Karpas-422 (cell line): ENCODE measurements at places on chromosomes 6 and 20.

GRCh38 chr6:145137425-145137824 is 597.9 kb downstream of the EPM2A start:
- DNase-seq, result peak; percentile 69

DNA sequence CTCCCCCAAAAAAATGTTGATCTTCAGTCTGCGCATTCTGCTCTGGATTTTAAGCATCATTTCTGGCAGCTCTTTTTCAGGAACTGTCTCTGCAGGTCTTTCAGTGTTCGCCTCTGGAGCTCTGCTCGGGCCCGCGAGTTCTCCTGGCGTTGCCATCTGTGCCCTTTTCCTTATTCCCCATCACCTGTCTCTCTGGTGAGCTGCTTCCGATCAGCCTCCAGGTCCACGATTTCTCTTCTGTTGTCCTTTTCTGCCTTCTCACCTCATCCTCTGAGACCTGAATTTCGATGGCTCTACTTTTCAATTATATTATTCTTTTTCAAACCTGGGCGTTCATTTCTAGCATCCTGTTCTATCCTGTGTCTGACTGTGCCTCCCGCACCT is 590 bp upstream of the MAP1LC3A start:
- DNase-seq, result no peak

GRCh38 chr6:7087491-7087979 is 20.2 kb upstream of the RREB1 start:
- no peak for DNase-seq

DNA sequence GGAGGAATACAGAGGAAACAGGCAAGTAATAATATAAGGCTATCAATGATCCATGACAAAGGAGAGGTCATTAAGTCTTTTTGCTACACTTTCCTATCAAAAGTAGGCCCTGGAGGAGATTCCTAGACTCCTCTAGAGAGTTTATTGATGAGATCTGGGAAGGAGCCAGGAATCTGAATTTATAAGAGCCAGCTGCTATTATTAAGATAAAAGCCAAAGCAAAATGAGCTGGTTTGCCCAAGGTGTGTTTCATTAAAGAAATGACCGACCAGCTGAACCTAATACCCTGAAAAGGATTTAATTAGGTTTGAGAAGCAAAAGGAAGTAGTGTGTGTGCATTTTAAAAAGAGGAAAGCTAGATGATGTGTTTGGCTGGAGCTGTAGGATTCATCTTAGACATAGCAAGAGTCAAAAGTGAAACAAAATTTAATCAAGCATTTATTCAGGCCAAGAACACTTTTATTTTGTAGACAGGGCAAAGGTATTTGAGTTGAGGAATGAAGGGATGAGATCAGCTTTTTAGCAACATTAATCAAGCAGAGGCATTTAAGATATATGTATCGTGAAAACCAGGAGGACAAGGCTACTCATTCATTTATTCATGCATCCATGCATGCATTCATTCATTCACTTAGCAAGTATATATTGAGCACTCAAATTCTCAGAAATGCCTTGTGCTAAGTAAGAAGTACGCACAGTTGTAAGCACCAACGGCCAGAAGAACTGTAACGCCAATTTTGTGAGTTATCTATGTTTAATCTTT is 43.5 kb upstream of the SCAF8 start:
- no peak for DNase-seq

DNA sequence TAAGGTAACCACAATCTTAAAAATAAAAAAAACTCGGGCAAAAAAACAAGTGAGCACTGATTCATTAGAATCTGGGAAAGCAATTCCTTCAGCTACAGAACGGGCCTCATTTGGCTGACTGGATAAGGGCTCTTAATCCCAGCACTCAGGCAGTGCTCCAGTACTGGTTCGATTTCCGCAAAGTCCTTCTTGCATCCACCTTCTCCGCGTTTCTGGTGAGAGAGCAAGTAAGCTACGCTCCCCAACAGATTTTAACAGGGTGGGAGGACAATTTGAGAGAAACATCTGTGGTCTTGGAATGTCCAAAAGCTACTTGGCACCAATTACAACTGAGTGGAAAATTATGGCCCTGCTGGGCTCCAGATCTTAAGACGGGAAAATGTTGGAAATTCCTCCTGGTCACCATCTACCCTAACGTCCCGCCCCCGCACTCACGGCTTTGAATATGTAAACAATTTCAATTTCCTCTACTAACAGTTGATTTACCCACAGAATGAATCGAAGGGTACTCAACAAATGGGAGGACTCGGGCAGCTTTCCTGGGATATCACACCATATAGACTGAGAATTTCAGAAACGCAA is 18.1 kb upstream of the ZSCAN9 start:
- DNase-seq, result no peak

DNA sequence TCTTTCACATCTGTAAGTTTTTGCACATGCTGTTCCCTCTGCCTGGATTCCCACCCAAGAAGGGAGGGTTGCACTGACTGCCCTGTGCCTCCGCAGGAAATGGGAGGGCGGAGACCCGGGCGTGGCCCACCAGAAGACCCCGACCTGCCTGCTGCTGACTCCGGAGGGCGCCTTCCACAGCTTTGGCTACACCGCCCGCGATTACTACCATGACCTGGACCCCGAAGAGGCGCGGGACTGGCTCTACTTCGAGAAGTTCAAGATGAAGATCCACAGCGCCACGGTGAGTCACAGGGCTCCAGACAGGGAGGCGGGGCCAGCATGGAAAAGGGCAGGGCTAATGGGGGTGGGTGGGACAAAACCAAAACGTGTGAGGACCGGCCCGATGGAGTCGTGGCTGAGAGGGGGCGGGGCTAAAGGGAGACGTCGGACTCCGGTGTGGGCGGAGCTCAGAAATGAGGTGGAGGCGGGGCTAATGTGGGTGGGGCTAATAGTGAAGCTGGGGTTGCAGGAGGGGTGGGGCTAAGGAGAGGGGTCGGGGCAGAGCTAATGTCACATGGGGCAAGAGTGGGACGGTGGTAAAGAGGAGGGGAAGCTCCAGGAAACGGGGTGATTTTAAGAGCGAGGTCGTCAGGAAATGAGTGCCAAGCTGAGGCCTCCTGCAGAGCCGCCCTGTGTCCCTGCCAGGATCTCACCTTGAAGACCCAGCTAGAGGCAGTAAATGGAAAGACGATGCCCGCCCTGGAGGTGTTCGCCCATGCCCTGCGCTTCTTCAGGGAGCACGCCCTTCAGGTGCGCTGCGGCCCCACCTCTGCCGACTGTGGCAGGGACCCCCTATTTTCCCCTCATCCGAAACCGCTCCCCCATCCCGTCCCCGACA is 12.6 kb downstream of the HSPA12B start:
- peak; percentile 92 for DNase-seq

GRCh38 chr6:118776607-118777549 is 117.1 kb upstream of the ASF1A start:
- DNase-seq, result peak; percentile 83

- no peak for DNase-seq
These were observed 19.9 kb upstream of the MUC21 start for GRCh38 chr6:30963641-30964040.

- DNase-seq, result no peak
These were observed 24.4 kb upstream of the ADTRP start for GRCh38 chr6:11802886-11803590.

GRCh38 chr20:36572701-36573102 is 695 bp upstream of the TGIF2 start:
- peak; percentile 74 for DNase-seq

DNA sequence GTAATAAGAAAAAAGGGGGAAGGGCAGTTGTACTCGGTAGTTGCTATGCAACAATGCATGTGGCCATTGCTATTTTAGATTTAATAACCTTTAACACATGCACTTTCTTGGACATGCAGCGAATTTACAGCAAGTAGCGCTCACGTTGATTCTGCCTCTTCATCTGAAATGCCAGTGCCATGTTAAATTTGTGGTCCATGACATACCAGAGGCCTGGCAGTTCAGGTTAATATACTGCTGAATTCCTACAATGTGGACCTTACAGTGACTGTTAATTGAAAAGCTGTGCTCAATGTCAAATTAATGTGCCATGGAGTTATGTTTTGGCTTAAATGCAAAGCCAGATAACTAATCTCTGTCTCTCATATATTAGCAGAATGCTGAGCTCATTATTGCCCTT is 699.7 kb downstream of the DOK5 start:
- no peak for DNase-seq

- DNase-seq, result no peak
These were observed 44.3 kb downstream of the HDGFL1 start for GRCh38 chr6:22613695-22614094.

DNA sequence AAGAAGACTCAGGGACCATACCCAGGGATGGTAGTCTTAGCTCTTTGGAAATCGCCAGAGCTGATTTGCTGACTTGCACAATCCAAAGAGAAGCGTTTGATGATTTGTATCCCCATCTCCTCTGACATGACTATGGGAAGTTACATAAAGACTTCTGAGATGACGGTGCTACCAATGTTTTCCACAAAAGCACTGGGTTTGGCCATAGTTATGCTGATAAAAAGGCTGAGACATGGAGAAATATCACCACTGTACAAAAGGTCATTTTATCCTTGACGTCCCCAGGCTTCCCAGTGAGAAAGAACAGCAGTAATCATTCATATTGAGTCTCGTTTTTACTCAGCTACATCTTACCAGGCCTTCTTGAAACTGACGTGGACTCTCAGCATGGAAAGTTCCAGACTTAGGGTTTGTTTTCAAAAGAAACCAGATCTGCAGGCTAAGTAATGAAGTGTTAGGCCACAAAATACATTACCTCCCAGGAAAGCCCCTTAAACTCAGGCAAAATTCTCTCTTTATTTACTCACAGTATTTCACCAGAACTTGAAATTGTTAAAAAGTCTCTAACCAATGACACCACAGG is 370.3 kb upstream of the JARID2 start:
- DNase-seq, result no peak

GRCh38 chr20:34089655-34090345 is 22.2 kb downstream of the EIF2S2 start:
- DNase-seq, result no peak

DNA sequence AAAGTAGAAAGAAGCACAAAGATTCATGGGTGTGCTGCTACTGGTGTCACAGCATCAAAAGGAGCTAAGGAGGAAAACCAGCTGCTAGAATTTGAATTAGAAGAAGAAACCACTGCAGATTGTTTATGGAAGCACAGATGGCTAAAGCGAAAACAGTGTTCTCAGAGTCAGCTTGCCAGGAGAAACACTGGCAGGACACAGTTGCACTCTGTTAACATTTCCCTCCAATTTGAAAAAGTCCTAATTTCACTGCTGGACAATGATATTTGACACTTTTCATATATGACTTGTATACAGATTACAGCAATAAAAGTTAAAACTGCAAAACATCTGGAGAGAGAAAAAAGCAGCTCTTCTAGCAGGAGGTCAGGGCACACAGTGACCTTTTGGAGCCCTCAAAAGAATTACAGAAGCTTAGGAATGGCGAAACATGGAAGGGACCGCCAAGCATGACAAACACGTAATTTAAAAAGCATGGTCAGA is 314.5 kb downstream of the COL12A1 start:
- DNase-seq, result no peak
